ENCODE measurements at places on chromosomes 3 and 15.

DNA sequence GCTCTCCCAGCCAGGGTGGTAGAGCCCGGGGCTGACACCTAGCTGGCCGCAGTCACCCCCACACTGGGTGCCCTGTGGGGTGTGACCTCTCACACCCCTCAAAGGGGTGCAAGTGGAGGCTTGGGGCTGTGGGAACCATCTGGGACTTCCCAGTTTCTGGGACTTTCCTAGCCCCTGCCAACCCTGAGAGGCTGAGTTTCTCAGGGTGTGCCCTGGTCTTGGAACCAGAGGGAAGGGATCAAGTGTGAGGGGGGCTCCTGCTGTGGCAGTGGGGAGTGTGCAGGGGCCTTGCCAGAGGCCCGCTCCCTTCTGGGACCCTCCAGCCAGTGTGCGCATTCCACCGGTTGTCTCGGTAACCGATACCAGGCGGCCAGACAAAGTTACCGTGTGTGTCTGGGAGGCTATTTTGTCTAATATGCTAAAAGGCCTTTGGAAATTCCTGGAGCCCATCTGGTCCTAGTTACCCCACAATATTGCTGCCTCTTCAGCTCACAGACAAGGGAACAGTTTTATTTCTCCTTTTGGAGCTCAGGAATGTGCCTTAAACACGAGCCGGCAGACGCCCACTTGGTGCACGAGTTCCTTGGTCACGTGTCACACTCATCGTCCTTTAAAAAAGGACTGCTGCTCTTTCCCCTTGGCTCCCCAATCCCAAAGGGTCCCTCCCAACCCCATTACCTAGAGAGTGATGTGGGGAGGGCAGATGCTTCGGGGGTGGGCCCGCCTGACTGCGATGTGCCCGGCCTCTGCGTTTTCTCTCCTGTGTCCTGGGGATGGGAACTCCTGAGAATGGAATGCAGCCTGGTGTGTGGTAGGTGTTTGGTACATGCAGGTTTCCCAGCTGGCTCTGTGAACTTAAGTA is 33.2 kb downstream of the HDAC11 start:
- no peak for DNase-seq

DNA sequence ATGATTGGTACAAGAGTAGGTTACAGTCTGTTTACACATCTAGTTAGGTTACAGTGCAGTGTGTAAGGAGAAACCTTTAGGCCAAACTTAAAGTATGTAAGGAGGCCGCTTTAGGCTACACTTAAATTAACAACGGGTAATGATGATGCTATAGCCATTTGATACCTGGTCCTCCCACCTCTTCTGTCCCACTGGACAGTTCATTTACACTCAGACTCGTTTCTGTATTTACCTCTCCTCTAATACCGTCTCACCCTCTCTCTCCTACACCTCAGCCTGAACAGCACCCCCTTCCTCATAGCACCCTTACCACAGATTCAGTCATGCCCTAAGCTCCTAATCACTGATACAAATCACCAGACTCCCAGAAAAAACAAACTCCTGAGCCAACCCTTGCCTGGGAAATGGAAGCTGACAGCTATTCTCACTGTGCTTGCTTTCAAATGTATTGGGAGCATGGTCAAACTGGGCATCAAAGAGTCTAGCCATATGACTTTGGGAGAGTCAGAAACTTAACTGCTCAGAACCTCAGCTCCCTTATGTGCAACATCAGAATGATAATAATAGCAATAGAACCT is 241.3 kb upstream of the SETMAR start:
- no peak for DNase-seq

GRCh38 chr3:196971094-196971698 is 2.6 kb upstream of the PIGZ start:
- no peak for DNase-seq

- no peak for DNase-seq
Observed at GRCh38 chr3:24288496-24289236, 206.0 kb downstream of the THRB start.

- DNase-seq, result no peak
Observed at GRCh38 chr3:87426918-87427317, 150.5 kb upstream of the POU1F1 start.

- no peak for DNase-seq
Observed at GRCh38 chr3:171491361-171491760, 31.2 kb upstream of the TNIK start.

DNA sequence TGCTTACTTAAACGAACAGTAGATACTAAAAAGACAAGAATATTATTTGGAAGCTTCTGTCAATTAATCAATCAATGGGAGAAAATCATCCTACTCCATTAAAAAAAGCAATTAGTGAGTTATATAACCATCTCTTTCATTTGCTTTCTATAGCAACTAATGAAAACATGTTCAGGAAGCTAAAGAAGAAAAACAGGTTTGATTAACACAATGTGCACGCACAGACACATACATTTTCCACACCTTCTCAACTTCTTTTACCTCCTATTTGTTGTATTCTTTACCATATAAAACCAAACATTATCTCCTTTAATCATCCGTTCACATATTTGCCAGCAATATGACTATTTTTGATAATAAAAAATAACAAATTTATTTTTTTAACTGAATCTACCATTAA is 111.3 kb downstream of the GBE1 start:
- no peak for DNase-seq

DNA sequence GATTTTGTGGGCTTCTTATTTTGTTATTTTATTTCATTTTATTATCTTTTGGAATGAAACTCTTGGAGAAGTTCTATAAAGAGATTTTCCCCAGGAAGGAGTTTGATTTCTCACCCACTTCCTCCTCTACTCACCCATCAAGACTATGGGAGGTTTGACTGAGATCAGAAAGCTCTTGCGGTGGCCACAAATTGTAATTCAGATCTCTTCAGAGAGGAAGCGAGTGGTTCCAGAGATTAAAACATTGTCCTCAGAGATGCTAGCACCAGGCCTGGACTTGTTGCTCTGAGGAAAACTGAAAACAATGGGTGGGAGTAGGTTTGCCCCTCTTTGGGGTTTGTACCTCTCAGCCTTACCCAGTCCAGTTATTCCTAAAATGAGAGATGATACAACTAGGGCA is 8.1 kb upstream of the MUC13 start:
- DNase-seq, result no peak

GRCh38 chr3:34646911-34647460 is 848.6 kb downstream of the PDCD6IP start:
- DNase-seq, result no peak

DNA sequence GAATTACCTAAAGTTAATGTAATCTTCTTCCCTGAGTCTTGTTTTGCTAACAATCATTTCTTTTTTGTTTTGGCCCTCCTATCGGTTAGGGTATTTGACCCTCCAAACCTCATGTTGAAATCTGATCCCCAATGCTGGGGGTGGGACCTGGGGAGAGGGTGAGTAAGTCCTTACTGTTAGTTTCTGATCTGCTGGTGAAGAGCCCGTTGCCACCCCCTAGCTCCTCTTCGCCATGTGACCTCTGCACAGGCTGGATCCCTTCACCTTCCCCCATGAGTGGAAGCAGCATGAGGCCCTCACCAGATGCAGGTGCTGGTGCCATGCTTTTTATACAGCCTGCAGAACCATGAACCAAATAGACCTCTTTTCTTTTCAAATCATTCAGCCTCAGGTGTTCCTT is 62.8 kb upstream of the ADCY5 start:
- DNase-seq, result no peak

- no peak for DNase-seq
Observed at GRCh38 chr15:80549191-80549590, 145.0 kb downstream of the ARNT2 start.

DNA sequence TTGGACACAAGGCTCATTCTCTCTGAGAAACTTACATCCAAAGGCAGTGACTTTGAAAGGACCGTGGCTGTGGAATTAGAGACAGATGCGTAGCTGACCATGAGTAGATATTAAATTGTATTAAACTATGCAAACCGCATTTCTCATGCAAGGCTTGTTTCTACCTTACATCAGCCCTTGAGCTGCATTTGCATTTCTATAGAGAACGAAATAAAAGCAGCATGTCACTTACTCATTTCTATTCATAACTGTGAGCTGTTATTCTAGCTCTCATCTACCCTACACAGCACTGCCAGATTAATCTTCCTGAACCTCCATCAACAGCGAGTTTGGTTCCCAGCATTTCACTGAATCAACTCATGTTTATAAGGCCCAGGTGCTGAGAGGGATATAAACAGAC is 72.3 kb downstream of the THSD4 start:
- DNase-seq, result no peak

GRCh38 chr3:155323063-155323666 is 29.7 kb upstream of the STRIT1 start:
- peak; percentile 59 for DNase-seq

DNA sequence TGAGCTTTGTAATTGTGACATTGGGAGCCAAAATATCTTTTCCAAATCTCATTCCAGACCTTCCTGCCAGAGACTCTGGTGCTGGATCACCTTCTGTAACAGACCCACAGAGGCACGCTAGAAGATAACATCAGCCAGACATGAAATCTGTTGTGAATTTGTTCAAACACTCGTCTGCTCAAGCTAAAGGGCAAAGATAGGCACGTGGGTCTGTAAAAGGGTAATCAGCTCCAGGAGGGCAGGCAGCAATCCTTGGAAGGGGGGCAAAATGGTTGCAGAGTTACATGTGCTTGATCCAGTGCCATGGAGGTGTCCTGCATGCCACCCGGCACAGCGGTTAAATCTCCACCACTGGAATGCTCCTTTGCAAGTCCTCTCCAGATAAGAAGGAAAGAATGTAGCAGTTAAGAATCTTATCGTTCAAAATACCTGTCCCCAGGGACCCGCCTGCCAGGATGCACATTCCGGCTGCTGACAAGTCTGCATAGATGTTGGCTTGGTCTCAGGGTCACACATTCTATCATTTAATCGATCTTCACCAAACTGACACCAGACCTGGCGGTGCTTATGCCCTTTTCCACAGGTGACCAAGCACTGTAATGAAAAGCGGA is 74.8 kb downstream of the ADAMTS9 start:
- DNase-seq, result peak; percentile 24

- no peak for DNase-seq
Observed at GRCh38 chr15:78768531-78769408, 42.5 kb downstream of the ADAMTS7 start.

- no peak for DNase-seq
Observed at GRCh38 chr3:32996755-32997091, 45.3 kb downstream of the CCR4 start.

DNA sequence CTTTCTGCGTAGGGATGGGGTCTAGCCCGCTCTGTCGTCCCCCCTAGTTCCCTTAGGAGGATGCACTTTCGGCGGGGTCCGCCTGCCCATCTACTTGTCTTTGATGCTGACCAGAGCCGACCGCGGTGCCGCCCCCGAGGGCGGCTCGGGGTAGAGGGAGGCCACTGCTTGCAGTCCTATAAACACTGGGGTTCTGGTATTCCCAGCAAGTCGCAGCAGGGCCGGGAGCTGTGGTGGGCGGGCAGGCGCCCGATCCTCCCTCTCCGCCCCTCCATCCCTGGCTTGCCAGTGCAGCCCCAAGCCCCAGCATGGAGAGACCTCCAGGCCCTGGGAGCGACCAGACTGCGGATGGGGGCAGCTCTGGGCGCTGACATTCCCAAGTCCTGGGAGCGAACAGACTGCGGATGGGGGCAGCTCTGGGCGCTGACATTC is 830 bp downstream of the SEMA4B start:
- DNase-seq, result peak; percentile 45

DNA sequence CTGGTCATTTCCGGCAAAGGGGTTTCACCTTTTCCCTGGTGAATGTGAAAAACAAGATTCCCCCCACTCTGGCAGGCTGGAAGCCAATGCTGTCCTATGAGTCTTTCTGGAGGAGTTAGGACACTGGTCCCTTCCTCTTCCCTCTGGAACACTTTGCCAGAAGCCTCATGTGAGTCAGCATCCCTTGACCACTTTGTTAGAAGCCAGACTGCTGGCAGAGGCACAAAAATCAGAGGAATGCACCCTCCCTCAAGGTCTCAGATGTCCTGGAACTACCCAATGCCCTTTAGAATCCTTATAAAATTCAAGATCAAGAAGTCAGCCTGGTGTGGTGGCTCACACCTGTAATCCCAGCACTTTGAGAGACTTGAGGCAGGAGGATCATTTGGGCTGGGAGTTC is 26.6 kb downstream of the ITGB5 start:
- no peak for DNase-seq

DNA sequence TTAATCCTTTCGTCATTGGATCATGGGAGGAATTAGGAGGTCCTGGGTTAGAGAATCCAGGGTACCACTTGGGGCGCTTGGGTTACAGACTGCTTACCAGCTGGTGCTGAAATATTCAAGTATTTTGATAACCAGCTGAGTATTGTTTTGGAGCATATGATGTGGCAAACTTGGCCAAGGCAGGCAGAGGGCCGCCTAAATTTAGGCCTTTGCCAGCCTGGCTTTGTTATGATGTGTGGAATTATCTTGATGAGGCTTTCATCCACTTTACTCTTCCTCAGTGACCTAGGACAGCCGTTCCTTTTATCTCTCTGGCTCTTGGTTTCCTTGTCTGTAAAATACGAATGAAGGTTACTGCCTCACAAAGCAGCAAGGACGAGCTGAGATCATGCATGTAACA is 6.9 kb downstream of the COPG1 start:
- no peak for DNase-seq

- no peak for DNase-seq
Observed at GRCh38 chr3:89685731-89686130, 578.3 kb downstream of the EPHA3 start.

DNA sequence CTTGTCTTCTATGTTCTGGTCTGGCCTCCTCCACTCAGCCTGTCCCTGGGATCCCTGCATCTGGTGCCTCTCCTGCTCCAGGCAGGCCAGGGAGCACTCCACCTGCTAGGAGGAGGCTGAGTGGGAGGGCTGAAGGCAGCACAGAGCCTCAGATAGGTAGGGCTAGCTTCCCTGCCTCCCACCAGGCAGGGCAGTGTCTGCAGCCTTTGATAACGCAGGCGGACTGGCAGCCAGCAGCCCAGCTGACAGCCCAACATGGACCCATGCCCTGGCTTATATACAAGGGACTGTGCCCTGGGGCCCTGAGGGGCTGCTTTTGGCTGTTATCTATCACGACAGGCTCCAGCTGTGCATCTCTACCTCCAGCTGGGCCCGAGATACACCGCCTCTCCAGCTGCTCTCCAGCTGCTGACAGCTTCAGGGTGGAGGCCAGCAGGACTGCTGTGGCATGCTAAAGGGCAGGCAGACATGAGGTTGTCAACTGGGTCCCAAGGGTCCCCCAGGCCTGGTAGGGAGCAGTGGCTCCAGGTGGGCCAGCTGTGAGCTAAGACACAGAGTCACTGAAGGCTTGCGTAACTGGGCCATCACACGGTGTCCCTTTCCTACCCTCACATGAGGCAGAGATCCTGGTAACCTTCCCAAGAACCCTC is 5.2 kb upstream of the CLK3 start:
- peak; percentile 55 for DNase-seq

- DNase-seq, result no peak
Observed at GRCh38 chr15:51234176-51234927, 104.0 kb downstream of the CYP19A1 start.

All from large intestine (tissue), 12 donors.